Naive thymus-derived CD8-positive, alpha-beta T cell (primary cell): ENCODE measurements at places on chromosomes 7 and 10. TPM values are rescaled to one million over a fixed set of nuclear protein-coding genes. Genes with fewer than 3 reads are reported as not detected.

- H3K27ac ChIP-seq = no peak overlapping the region
- no peak for DNase-seq
- H3K4me3 ChIP-seq = no peak overlapping the region
- H3K27me3 ChIP-seq = peaks cover 20% of the 10 kb centered on the region
- no peaks in the 10 kb centered on the region for H3K4me1 ChIP-seq
- no peaks in the 10 kb centered on the region for H3K36me3 ChIP-seq
These were observed 28.9 kb upstream of the PRKAG2 start for GRCh38 chr7:151905766-151906165.

GRCh38 chr7:43260980-43261878, 148.8 kb downstream of the HECW1 start:
- peaks cover 12% of the 10 kb centered on the region for H3K27me3 ChIP-seq
- no peak overlapping the region for H3K27ac ChIP-seq
- H3K36me3 ChIP-seq = no peaks in the 10 kb centered on the region
- no peaks in the 10 kb centered on the region for H3K4me1 ChIP-seq
- no peak overlapping the region for H3K4me3 ChIP-seq

THNSL1 gene
- polyA plus RNA-seq = 5.4 TPM

DNA sequence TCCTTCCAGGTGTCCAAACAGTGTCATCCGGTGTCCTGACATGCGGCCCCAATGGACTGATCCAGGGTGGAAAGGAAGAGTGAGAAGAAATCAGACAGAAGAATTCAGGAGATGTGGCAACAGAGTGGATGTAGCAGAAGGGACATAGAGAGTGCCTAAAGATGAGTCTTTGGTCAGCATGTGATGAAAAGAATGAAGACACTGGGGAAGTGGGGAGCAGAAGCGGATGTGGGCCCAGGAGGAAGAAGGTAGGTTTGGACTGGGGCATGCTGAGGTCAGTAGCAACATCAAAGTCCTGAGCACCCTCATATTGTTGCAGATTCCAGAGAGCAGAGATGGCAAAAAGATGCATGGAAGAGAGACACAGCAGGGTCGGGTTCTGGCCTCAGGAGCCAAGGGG, 71.8 kb upstream of the STEAP1B start:
- no peak overlapping the region for H3K27ac ChIP-seq
- H3K27me3 ChIP-seq = peaks cover 38% of the 10 kb centered on the region
- no peak for DNase-seq
- no peak overlapping the region for H3K4me3 ChIP-seq

GRCh38 chr10:104054430-104054829, 31.2 kb downstream of the COL17A1 start:
- H3K36me3 ChIP-seq = no peaks in the 10 kb centered on the region
- no peak overlapping the region for H3K4me3 ChIP-seq
- H3K27ac ChIP-seq = no peak overlapping the region

DNA sequence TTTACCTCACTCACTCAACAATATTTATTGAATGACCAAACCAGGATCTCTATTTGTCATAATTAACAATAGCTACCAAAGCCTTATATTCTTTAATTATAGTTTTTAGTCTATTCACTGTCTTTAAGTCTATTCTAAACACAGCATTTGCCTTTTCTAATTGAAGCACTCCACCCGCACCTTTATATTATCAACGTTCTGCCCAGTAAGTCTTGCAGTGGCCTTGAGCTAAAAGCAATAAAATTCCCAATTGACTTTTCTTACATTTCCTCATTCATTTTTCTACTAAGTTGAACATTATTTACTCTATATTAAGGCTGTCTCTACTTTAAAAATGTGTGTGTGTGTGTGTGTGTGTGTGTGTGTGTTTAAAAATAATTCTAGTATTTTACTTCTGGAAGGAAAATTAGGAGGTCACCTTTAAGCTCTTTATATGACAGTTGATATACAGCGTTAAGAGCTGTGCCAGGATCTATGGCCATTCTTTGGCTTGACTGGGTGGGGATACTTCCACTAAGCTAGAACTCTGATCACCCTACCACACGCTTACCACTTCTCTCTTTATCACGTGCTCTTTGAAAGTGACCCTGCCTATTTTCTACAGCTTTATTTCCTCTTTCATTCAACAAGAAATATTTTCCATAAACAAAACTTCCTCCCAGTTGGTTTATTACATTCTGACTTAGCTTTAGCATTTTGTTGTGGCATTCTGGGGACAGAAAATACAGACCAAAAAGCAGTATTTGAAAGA, 8.8 kb downstream of the PAPSS2 start:
- H3K27me3 ChIP-seq = peaks cover 33% of the 10 kb centered on the region
- DNase-seq = no peak

- peaks cover 14% of the 10 kb centered on the region for H3K4me1 ChIP-seq
- DNase-seq = no peak
- H3K4me3 ChIP-seq = no peak overlapping the region
- H3K27me3 ChIP-seq = peaks cover 5% of the 10 kb centered on the region
These were observed 6.8 kb downstream of the FAM131B start for GRCh38 chr7:143355450-143356385.

MYH16 gene
- not detected for polyA plus RNA-seq

DNA sequence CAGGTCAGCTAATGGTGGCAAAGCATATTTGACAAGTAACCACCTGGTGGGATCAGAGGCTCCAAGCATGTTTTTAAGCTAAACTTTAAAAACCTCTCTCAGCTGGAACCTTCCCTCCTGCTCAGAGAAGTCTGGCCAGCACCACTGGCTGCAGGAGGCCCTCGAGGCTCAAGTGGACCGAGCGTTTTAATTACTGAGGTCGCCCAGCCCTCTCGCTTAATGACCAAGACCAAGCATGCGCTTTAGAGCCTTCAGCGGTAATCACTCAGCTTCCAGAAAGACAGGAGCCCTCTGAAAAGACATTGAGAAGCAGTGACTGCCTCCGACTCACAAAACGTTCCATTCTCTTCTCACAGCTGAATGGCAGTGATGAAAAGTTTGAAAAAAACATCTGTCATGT, 383.4 kb upstream of the ADARB2 start:
- H3K4me1 ChIP-seq = no peaks in the 10 kb centered on the region
- no peak for DNase-seq
- H3K36me3 ChIP-seq = no peaks in the 10 kb centered on the region
- peaks cover 3% of the 10 kb centered on the region for H3K27me3 ChIP-seq

DNA sequence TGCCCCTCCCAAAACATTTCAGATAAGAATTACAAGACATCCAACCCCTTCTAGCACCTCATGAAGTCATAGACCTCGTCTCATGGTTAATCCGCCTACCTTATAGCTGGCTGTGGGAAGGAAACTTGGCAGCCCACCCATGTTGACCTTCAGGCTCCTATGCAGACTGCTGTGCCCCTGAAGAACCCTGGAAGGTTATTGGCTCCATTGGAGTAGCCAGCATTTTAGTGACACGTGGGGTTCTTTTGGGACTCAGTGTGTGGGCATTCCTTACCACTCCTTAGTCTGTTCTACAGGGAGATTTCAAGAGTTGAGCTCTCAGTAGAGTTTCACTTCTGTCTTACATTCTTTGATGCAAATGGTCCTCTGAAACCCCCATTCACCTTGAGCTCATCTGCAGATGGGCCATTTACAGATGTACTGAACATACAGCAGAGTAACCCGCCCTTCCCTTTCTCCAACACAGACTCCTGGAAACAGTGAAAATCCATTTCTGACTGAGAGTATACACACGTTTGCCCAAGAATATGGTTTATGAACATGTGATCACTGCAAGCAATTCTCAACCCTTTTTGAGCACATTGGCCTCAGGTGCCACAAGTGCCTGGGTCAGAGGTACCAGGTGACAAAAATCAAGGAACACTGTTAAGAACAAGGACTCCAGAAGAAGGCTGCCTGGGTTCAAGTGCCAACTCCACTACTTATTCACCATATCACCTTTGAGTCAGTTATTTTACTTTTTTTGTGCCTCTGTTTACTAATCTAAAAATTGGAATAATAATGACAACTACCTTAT, 54.0 kb upstream of the HECW1 start:
- H3K36me3 ChIP-seq = no peaks in the 10 kb centered on the region
- H3K4me1 ChIP-seq = no peaks in the 10 kb centered on the region
- no peak overlapping the region for H3K27ac ChIP-seq
- no peak overlapping the region for H3K4me3 ChIP-seq
- H3K27me3 ChIP-seq = peaks cover 19% of the 10 kb centered on the region

GRCh38 chr7:94662548-94662947, 6.6 kb upstream of the SGCE start:
- H3K27ac ChIP-seq = no peak overlapping the region
- DNase-seq = no peak
- H3K27me3 ChIP-seq = peaks cover 8% of the 10 kb centered on the region
- no peaks in the 10 kb centered on the region for H3K36me3 ChIP-seq
- H3K4me3 ChIP-seq = no peak overlapping the region
- no peaks in the 10 kb centered on the region for H3K4me1 ChIP-seq

ZNF518A gene
- polyA plus RNA-seq = 10.2 TPM

- no peaks in the 10 kb centered on the region for H3K36me3 ChIP-seq
- peak overlapping the region; percentile 95 for H3K27ac ChIP-seq
- DNase-seq = no peak
- no peaks in the 10 kb centered on the region for H3K27me3 ChIP-seq
- H3K4me3 ChIP-seq = no peak overlapping the region
- peaks cover 16% of the 10 kb centered on the region for H3K4me1 ChIP-seq
These were observed 94.2 kb downstream of the NRBF2 start for GRCh38 chr10:63227207-63227895.

DNA sequence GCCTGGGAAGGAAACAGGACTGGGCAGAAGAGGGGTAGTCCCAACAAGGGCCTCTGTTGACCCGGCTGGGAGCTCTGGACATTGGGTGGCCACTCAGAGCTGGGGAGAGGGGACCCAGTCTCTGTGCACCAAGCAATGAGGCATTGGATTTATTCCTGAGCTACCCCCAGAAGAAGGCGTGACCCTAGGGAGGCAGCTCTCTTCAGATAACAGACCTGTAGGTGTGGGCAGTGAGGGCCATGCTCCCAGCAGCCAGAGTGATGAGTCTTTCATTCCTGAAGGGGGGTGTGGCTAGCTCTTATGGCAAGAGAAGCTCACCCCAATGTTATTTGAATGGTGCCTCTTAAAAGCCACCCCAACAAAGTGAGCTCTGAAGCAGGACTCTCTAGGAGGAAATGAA, 20.4 kb downstream of the TEX36 start:
- DNase-seq = no peak
- no peaks in the 10 kb centered on the region for H3K36me3 ChIP-seq
- peaks cover 16% of the 10 kb centered on the region for H3K27me3 ChIP-seq
- H3K4me3 ChIP-seq = no peak overlapping the region
- H3K4me1 ChIP-seq = no peaks in the 10 kb centered on the region

GRCh38 chr7:78993341-78993740, 460.1 kb downstream of the MAGI2 start:
- DNase-seq = no peak
- H3K27me3 ChIP-seq = no peaks in the 10 kb centered on the region
- no peaks in the 10 kb centered on the region for H3K4me1 ChIP-seq
- H3K4me3 ChIP-seq = no peak overlapping the region
- no peak overlapping the region for H3K27ac ChIP-seq

TOMM7 gene
- polyA plus RNA-seq = 320 TPM

CYP26A1 gene
- polyA plus RNA-seq = not detected

DNA sequence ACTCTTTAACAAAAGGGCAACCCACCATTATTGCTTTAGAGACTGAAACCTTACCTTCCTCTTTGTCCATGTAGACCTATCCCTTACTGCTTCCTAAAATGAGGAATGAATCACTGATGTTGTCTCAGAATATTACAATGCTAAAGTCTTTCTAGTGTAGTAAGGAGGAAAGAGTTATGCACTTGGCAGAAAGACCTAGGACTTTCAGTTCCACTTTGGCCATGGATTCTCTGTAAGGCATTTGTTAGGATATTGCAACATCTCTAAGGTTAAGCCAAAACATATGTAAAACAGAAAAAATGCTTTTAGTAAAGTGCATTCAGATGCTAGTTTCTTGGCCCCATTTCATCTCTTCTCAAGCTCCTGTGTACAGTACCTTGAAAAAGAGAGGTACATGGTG, 230.9 kb downstream of the PARD3 start:
- no peak overlapping the region for H3K4me3 ChIP-seq
- H3K36me3 ChIP-seq = no peaks in the 10 kb centered on the region
- no peaks in the 10 kb centered on the region for H3K4me1 ChIP-seq

DNA sequence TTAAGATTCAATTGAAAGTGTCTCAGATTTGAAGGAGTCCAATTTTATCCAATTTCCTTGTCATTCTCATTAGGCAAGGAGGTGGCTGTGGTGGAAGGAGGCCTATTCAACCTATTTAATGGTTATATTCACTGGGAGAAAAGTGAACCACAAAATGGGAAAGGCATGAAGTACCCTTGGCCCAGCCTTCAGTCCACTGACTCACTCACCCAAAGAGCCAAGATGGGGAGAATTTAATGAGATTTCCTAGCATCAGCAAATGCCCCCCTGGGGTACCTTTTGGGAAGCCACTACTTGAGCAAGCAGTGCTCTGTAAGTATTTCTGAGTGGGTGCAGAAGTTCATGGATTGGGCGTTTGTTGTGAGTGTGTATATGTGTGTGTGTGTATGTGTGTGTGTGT, 144.1 kb downstream of the NRP1 start:
- no peaks in the 10 kb centered on the region for H3K36me3 ChIP-seq
- no peaks in the 10 kb centered on the region for H3K4me1 ChIP-seq
- H3K27ac ChIP-seq = no peak overlapping the region
- no peak overlapping the region for H3K4me3 ChIP-seq
- no peak for DNase-seq
- H3K27me3 ChIP-seq = peaks cover 15% of the 10 kb centered on the region

GRCh38 chr7:12323415-12323814, 80.2 kb downstream of the VWDE start:
- no peaks in the 10 kb centered on the region for H3K36me3 ChIP-seq
- DNase-seq = no peak
- no peak overlapping the region for H3K27ac ChIP-seq
- H3K4me3 ChIP-seq = no peak overlapping the region
- no peaks in the 10 kb centered on the region for H3K27me3 ChIP-seq

- no peak overlapping the region for H3K27ac ChIP-seq
- H3K4me1 ChIP-seq = no peaks in the 10 kb centered on the region
- H3K27me3 ChIP-seq = peaks cover 23% of the 10 kb centered on the region
- peaks cover 6% of the 10 kb centered on the region for H3K36me3 ChIP-seq
These were observed 53.3 kb downstream of the HTR5A start for GRCh38 chr7:155123413-155123812.

ITIH5 gene
- polyA plus RNA-seq = not detected

DNA sequence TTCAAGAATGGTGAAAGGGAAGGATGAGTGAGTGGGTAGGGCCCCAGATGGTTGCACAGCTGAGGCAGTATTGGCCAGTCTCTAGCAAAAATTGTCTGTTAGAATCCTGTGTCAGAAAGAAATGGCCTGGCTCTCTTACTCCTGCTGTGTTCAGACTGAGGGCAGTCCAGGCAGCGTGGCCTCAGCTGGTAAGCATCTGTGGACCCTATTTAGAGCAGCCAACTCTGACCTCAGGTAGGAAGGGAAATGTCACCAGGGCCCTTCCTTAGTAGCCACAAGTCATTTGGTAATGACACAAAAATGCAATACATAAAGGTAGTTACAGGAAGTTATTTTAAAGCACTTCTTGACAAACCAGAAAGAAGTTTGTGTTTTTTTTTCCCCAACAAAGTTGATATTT, 1194.7 kb downstream of the CNTNAP2 start:
- no peak for DNase-seq
- no peaks in the 10 kb centered on the region for H3K4me1 ChIP-seq
- H3K4me3 ChIP-seq = no peak overlapping the region
- H3K36me3 ChIP-seq = no peaks in the 10 kb centered on the region
- H3K27ac ChIP-seq = no peak overlapping the region

GRCh38 chr7:26664274-26664673, 200.1 kb downstream of the SKAP2 start:
- no peak overlapping the region for H3K4me3 ChIP-seq
- peaks cover 6% of the 10 kb centered on the region for H3K27me3 ChIP-seq
- no peak for DNase-seq
- H3K27ac ChIP-seq = no peak overlapping the region

GPR37 gene
- polyA plus RNA-seq = not detected

GRCh38 chr7:7969306-7970236, 975 bp downstream of the GLCCI1 start:
- no peaks in the 10 kb centered on the region for H3K36me3 ChIP-seq
- H3K27ac ChIP-seq = no peak overlapping the region
- peak; percentile 61 for DNase-seq
- no peaks in the 10 kb centered on the region for H3K27me3 ChIP-seq
- H3K4me3 ChIP-seq = peak overlapping the region; percentile 76

UPK3B gene
- polyA plus RNA-seq = not detected
